ENCODE measurements at places on chromosomes 4 and X.

DNA sequence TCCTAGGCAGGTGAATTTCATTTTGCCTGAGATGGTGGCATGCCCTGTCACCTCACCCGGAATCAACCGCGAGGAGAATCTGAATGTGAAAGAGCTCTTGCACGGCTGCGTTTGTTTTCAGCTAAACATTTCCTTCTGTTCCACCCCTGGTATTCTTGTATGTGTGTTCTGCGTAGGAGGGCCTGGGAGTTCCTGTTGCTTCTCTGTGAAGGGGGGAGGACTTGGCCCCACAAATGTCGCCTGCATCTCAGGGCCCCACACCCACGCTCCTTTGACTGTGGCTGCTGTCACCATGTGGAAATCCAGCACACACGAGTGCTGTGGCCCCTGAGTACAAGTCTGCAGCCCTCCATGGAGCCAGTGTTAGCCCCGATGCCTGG, 45.8 kb upstream of the CLCN4 start:
- DNase-seq: no peak

- DNase-seq: no peak
These were observed 27.7 kb upstream of the DCLK2 start for GRCh38 chr4:150050566-150050965.

DNA sequence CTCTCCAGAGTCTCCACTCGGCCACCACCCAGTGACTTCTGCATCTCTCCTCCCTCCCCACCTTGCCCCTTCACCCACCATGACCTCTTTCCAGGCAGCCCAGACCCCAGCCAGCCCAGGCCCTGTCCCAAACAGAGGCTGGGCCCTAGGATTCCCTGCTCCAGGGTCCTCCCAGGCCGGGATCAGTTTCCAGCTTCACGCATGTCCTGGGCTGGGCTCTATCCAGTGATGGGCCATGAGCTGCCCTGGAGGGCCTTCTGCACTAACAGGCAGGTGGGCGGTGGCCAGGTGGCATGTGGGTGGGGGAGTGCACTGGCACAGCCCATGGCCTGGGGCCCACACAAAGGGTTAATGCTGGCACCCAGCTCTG, 20.4 kb upstream of the ADD1 start:
- no peak for DNase-seq

DNA sequence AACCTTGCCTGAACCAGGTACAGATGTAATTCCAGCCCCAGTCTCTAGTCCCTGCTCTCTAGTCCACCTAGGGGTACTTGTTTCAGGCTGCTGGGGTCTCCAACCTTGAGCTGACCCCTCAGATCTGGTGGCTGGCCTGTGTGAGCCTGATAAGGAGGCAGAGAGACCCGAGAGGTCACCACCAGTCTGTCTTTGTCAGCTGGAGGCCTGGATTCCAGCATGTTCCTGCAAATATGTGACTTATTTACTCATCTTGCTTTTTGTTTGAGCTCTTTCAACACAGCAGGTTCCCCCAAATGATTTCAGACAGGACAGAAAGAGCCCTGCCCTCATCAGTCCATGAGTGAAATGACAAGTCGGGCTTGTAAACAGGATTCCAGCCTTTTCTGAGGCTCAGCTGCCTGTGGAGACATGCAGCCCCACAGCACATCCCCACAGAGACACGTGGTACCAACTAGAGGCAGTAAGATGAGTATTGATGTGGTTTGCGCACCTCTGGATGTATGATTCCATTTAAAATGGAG, 37.5 kb upstream of the STK26 start:
- no peak for DNase-seq

DNA sequence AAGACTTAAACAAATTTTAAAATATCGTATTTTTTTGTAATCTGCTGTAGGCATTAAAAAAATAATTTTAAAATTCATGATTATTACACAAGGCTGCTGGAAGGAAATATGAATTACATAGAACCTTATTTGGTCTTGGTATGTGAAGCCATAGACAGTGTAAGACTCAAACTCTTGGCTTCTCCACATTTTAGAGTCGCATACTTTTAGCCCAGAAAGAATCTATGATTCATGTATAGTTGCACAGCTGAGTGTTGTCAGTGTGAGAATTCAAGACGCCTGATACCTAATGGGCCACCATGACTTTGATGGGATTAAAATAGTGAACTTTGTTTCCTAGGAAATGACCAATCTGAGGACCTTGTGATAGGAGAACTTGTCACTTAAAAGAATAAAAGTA, 1.4 kb downstream of the INTU start:
- no peak for DNase-seq

DNA sequence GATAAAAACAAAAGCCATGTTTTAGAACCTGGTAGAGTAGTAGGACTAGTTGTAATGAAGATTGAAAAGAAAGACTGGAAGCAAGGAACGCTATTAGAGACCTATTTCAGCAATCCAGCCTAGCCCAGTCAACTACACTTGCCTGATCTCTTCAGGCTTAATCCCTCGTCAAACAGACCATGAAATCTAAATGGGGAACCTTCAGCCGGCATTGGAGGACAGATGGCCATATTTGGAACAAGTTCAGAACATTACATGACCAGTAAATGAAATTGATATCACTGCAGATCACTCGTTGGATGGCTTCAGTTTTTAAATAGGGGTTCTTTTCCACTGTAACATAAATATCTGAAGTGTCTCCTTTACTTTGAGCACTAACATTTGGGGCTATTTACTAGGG, 84.8 kb upstream of the WDR44 start:
- no peak for DNase-seq

GRCh38 chr4:3805026-3805425, 38.8 kb downstream of the ADRA2C start:
- no peak for DNase-seq

GRCh38 chrX:107712231-107713202, 63.1 kb downstream of the TSC22D3 start:
- no peak for DNase-seq
